ENCODE measurements at places on chromosomes 7 and 10. TPM values are rescaled to one million over a fixed set of nuclear protein-coding genes. Genes with fewer than 3 reads are reported as not detected.

- H3K27me3 ChIP-seq, result no peaks in the 10 kb centered on the region
- H3K4me1 ChIP-seq, result no peaks in the 10 kb centered on the region
- H3K27ac ChIP-seq, result no peak overlapping the region
- no peaks in the 10 kb centered on the region for H3K36me3 ChIP-seq
Observed at GRCh38 chr7:132377015-132377414, 199.3 kb downstream of the PLXNA4 start.

DNA sequence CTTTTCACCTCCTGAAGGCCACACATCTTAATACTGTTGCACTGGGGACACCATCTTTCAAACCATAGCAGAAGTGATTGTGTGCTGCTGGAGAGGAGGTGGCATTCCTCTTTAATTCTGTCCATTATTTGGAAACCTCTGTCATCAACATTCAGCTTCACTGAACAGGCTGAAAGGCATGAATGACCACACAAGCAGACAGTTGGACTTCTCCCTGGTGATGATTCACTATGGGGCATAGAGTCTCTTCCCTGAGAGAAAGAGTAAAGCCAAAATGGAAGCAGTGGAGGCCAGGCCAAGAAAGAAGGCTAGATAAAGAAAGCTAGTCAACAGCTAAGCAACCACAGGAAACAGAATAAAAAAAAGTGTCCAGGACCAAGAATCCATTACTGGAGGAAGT is 113.1 kb upstream of the VSTM2A start:
- DNase-seq, result no peak
- H3K27me3 ChIP-seq, result no peaks in the 10 kb centered on the region
- H3K36me3 ChIP-seq, result no peaks in the 10 kb centered on the region
- H3K4me1 ChIP-seq, result no peaks in the 10 kb centered on the region
- H3K4me3 ChIP-seq, result no peak overlapping the region
- no peak overlapping the region for H3K27ac ChIP-seq

DNA sequence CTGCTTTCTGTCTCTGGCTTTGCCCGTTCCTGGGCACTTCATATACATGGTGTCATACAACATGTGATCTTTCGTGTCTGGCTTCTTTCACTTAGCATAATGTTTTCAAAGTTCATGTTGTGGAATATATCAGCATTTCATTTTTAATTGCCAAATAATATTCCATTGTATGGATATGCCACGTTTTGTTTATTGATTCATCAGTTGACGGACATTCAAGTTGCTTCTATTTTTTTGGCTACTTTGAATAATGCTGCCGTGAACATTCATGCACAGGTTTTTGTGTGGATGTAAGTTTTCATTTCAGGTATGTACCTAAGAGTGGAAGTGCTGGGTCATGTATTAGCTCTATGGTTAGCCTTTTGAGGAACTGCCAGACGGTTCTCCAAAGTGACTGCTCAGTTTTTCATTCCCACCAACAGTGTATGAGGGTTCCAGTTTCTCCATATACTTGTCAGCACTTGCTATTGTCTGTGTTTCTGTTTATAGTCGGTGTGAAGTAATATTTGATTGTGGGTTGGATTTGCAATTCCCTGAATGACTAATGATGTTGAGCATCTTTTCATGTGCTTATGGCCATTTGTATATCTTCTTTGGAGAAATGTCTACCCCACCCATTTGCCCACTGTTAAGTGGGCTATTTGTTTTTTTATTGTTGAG is 401.4 kb upstream of the GALNT17 start:
- H3K4me3 ChIP-seq, result no peak overlapping the region
- no peak overlapping the region for H3K27ac ChIP-seq
- DNase-seq, result no peak

Gene HGF
- not detected for total RNA-seq

GRCh38 chr7:83366629-83367028 is 203.9 kb upstream of the PCLO start:
- H3K27ac ChIP-seq, result no peak overlapping the region
- no peaks in the 10 kb centered on the region for H3K27me3 ChIP-seq
- DNase-seq, result no peak
- H3K4me1 ChIP-seq, result no peaks in the 10 kb centered on the region

Gene TEX47
- total RNA-seq, result not detected

Gene MBL2
- 9.2 TPM for total RNA-seq

Gene RTKN2
- total RNA-seq, result 10.8 TPM

Gene MYH16
- 0.15 TPM for total RNA-seq

DNA sequence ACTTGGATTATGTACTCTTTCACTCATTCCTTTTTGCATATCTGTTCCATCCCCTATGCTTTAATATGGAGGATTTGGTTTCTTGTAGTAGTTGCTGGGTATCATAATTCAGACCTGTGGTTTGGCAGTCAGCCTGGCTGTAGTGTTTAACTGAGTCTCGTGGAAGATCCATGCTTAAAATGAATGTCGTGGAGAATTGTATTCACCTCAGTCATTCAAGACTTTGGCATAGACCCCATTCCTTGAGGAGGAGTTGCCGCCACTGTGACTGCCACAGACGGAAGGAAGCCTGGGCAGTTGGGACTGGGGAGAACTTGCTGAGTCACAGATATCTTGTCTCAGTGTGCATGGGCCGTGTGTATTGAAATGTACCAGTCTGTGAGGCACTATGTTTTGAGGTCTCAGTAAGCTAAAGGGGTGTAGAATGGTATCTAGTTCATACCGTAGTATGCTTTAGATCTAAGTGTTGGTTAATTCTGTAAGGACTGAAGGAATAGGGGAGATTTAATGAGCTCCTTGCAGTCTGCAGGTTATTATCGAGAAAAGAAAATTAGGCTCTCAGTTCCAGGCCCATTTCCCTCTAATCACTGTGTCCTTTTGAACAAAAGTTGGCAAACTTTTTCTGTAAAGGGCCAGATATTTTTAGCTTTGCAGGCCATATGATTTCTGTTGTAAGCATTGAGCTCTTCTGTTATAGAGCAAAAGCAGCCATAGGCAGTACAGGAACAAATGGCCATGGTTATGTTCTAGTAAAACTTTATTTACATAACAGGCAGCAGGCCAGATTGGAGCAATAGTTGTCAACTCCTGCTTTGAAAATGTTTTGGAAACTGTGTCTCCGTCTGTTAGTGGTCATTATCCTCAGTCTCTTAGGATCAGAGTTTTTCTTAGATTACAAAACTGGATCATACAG is 76.8 kb downstream of the TPST1 start:
- H3K4me1 ChIP-seq, result peaks cover 23% of the 10 kb centered on the region
- no peak overlapping the region for H3K27ac ChIP-seq
- no peaks in the 10 kb centered on the region for H3K36me3 ChIP-seq
- no peak overlapping the region for H3K4me3 ChIP-seq

Gene EIF5AL1
- total RNA-seq, result 0.22 TPM

DNA sequence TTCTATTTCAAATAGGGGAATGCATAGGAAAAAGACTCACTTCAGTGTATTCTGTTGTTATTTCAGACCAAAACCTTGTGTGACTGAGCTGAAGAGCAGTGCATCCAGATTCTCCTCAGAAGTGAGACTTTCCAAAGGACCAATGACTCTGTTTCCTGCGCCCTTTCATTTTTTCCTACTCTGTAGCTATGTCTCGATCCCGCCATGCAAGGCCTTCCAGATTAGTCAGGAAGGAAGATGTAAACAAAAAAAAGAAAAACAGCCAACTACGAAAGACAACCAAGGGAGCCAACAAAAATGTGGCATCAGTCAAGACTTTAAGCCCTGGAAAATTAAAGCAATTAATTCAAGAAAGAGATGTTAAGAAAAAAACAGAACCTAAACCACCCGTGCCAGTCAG is 12.0 kb downstream of the TET1 start:
- DNase-seq, result no peak
- no peaks in the 10 kb centered on the region for H3K27me3 ChIP-seq
- H3K4me1 ChIP-seq, result peaks cover 14% of the 10 kb centered on the region
- no peak overlapping the region for H3K4me3 ChIP-seq
- peaks cover 31% of the 10 kb centered on the region for H3K36me3 ChIP-seq

Measured in HepG2 (cell line).